Activated CD8-positive, alpha-beta memory T cell treated with anti-CD3 and anti-CD28 coated beads for 4 hours (primary cell): ENCODE measurements at places on chromosomes 13 and 19.

DNA sequence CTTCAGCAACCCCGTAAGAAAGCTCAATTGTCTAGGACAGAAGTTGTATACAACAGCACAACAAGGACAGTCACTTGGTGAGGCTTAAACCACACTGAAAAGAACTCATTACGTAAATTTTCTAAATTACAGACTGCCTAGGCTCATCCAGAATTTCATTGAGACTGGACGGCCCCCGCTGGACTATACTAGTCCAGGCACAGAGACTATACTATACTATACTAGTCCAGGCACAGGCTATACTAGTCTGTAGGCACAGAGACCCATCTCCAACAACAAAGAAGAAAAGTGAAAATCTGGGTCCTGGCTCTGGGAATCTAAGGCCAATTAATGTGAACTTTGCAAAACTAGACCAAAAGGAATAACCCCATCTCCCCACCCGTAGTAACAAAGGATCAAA lies 700 bp downstream of the ZNF816 start:
- no peak for DNase-seq

DNA sequence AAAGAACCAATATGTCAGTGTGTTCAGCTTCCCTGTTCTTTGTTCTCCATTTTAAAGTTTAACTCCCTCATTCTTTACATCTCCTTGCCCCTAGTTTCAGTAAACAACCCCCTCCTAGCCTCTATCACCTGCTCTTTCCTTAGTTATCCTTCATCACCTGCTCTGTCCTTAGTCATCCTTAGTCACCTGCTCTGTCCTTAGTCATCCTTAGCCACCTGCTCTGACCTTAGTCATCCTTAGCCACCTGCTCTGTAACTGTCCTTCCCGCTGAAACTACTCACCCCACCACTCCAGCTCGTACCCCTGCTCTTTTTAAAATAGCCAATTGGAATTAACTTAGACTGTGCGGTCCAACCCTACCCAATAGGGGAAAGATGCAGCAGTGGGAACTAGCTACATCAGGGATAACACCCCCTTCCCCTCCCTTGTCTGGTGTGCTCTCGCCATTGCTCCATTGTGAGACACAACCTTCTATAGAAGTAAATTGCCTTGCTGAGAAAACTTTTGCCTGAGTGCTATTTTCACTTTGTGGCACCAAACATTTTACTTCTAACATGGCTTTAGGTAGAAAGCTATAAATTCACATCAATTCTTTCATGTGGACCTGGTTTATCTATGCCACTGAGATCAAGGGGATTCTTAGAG lies 16.2 kb downstream of the EDNRB start:
- no peak for DNase-seq

DNA sequence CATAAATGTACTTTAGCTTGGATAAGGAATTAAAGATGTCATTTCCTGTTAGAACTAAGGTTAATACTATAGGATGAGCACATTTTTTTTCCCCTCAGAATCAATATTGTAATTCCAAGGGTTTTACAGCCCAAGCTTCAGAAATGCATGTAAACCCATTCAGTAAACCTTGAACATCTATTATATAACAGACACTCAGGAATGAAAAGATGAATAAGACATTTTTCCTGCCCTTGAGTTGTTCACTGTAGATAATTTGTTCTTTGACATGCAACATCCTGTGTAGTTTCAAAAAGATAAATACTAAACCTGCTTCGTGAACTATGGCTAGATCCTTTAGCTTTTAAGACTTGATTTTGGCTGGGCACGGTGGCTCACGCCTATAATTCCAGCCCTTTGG lies 21.7 kb upstream of the KCTD4 start:
- DNase-seq: no peak

- no peak for DNase-seq
Measured at GRCh38 chr13:35764326-35765015, 288.0 kb upstream of the MAB21L1 start.

DNA sequence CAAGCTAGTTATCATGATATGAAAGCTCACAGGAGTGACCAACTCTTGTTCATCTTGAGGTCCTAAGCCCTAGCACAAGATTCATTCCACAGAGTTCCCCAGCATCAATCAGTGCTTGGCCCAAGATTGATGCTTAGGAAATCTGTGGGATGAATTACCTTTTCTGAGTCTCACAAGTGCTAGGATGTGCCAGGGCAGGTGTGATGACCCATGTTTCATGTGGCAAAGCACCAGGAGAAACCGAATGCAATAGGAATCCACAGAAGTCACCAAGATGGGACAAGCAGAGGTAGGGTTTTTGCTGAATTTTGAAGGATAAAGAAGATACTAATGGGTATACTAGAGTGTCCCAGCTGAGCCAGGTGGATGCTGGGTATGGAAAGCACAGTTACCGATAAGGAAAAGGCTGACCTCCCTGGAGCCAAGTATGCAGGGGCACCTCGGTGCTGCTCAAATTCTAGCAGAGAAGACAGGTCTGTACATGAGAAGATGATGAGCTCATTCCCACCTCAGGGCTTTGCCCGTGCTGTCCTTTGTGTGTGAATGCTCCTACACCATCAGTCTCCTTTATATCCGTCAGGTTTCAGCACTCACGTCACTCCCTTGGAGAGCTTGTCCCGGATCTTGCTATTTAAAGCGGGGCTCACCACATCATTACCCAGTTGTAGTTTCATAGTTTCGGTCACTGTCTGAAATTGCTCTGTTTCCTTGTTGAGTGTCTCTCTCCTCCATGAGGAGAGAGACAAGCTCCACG lies 168.9 kb upstream of the TSC22D1 start:
- no peak for DNase-seq

- DNase-seq: no peak
Measured at GRCh38 chr13:113186061-113186900, 22.2 kb downstream of the PCID2 start.

DNA sequence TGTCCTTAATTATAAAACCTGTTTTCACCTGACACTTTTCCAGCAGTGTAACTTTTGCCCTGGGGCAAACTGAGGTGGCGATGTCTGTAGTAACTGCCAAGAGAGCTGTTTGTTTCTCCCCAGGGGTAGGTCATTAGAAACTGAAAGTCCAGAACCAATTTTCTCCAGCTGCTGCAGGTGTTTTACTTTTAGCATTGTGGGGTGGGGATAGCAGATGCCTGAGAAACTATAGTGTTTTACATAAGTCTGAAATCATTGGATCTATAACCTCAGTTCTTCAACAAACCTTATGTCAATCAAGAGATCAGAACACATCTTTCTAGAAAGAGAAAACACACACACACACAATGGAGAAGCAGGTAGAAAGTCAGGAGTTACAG lies 92.7 kb downstream of the LHFPL6 start:
- no peak for DNase-seq

DNA sequence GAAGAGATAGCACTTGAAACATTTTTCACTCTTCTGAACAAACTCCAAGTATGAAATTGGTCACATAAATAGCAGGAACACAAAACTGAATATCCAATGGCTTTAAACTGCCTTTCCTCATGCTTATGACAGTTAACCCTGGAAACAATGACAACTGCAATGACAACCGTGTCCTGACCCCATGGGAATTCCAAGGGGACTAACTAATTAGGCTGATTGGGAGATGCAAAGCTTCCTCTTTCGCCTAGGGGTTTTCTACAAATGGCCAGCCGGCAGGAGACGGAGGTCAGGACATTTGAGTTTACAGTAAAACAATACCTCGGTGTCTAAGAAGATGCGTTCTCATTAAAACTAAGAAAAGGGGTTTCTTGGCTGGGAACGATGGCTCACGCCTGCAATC lies 53.0 kb upstream of the URAD start:
- no peak for DNase-seq

DNA sequence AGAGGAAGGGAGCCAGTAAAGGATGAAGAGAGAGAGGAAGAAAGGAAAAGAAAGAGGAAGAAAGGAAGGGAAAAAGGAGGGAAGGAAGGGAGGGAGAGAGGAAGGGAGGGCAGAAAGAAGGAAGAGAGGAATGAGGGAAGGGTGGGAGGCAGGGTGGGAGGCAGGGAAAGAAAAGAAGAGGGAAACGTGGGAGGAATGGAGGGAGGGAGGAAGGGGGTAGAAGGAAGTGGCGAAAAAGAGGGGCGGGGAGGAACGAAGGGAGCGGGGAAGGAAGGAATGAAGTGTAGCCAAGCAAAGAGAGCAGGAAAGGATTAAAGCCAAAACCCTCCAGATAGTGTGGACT lies 53.1 kb downstream of the SOX1 start:
- no peak for DNase-seq

DNA sequence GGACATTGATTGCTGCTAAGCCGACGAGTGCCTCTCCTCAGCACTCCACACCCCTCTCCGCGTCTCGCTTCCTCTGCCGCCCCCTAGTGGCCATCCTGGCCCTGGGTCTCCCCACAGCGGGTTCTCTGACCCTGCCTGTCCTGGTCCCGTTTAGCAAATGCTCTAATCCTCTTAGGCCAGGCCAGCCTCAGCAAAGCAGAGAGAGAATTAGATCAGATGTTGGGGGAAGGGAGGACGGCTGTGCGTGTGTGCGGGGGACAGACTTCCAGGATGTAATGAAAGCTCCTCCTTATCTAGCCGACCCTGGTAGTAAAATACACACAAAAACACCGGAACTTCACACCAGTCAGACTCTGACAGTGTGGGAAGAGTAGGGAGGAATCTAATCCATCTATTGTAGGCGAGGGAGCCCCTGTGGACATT lies 4.5 kb downstream of the TPRX2 start:
- peak; percentile 77 for DNase-seq

GRCh38 chr13:96822895-96823294 lies 171.4 kb downstream of the OXGR1 start:
- DNase-seq: no peak
